Fibroblast of upper back skin (primary cell): ENCODE measurements at places on chromosomes 16 and 17.

- no peak for DNase-seq
These were observed 10.3 kb upstream of the RMI2 start for GRCh38 chr16:11334831-11335404.

- DNase-seq = no peak
These were observed 7.0 kb upstream of the CDC42EP4 start for GRCh38 chr17:73318836-73319235.

- DNase-seq = peak; percentile 94
These were observed 19.2 kb downstream of the PLXDC1 start for GRCh38 chr17:39132192-39132610.

- no peak for DNase-seq
These were observed 1.9 kb downstream of the IGSF6 start for GRCh38 chr16:21650521-21650920.

GRCh38 chr17:61641715-61642114, 50.7 kb upstream of the NACA2 start:
- DNase-seq = no peak

- DNase-seq = peak; percentile 75
These were observed at the start of gene MRPS34 for GRCh38 chr16:1772908-1773702. Gene MRPS34 (minus strand): TSS chr16:1773134. CDS start chr16:1773119, 15 bp downstream.

- DNase-seq = no peak
These were observed 42.6 kb upstream of the AXIN2 start for GRCh38 chr17:65604070-65604469.

DNA sequence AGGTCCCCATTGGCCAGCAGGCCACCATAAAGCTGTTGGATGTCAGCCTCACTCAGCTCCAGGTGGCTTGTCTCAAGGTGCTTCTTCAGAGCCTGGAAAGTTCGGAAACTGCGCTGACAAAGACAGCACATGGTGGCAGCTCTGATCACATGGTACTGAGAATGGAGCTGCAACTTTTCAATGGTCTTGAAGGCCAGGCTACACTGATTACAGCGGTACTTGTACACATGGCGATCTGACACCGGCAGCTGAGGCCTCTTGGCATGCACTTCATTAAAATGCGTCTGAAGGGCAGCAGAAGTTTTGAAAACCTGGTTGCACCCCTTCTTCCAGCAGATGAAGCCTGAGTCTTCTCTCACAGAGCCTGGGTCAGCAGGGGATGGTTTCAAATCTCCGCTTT, 249.7 kb downstream of the ZFHX3 start:
- DNase-seq = no peak

DNA sequence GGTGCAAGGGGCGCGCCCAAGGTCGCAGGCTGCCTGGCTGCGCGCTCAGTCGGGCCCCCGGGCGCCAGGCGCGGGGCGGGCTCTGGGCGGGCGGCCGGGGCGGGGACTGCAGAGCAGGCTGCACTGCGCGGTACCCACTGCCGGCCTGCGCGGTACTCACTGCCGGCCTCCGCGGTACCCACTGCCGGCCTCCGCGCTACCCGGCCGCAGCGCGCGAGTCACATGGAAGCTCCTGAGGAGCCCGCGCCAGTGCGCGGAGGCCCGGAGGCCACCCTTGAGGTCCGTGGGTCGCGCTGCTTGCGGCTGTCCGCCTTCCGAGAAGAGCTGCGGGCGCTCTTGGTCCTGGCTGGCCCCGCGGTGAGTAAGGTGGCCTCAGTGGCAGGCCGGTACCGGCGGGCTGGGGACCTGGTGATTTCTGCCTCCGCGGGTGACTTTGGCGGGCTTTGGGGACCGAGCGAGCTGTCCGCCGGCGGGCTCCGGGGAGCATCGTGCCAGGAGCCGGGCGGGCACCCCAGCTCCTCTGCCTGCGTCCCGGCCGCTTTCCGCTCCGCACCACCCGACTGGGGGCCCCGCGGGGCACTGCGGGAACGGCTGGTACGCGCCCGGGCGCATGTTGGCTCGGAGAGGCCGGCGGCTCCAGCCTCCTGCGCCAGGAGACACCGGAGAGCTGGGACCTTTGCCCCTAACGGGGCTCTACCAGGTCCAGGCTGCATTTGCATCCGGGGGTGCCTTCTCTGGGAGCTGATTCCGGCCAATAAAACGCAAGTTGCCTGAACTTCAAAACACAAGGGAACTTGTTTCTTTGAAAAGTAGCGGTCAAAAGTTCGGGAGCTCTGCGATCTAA, at the start of gene SLC47A1:
Gene SLC47A1, plus strand, starts transcription at position 137 of the 844 bp plus-strand sequence. Its CDS starts 86 bp downstream, at position 223.
- DNase-seq = no peak
